ENCODE measurements at places on chromosomes 12 and 14. TPM values are rescaled to one million over a fixed set of nuclear protein-coding genes. Genes with fewer than 3 reads are reported as not detected.
A peak's percentile ranks its signal among the peaks of the same experiment; 100 is the strongest.

Gene RAB35
- total RNA-seq, result 9.9 TPM

Gene SIX4
- 1.8 TPM for total RNA-seq

Gene A2ML1
- total RNA-seq, result not detected

Gene TTC6
- total RNA-seq, result 22.8 TPM

Gene IL26
- not detected for total RNA-seq

Gene RHEBL1
- not detected for total RNA-seq

Gene FOXN4
- not detected for total RNA-seq

GRCh38 chr12:9735601-9736000 is 2.7 kb upstream of the CLECL1 start:
- H3K4me3 ChIP-seq, result no peak overlapping the region
- no peak overlapping the region for H3K27ac ChIP-seq
- no peaks in the 10 kb centered on the region for H3K4me1 ChIP-seq
- H3K27me3 ChIP-seq, result no peaks in the 10 kb centered on the region
- DNase-seq, result no peak
- H3K36me3 ChIP-seq, result no peaks in the 10 kb centered on the region

DNA sequence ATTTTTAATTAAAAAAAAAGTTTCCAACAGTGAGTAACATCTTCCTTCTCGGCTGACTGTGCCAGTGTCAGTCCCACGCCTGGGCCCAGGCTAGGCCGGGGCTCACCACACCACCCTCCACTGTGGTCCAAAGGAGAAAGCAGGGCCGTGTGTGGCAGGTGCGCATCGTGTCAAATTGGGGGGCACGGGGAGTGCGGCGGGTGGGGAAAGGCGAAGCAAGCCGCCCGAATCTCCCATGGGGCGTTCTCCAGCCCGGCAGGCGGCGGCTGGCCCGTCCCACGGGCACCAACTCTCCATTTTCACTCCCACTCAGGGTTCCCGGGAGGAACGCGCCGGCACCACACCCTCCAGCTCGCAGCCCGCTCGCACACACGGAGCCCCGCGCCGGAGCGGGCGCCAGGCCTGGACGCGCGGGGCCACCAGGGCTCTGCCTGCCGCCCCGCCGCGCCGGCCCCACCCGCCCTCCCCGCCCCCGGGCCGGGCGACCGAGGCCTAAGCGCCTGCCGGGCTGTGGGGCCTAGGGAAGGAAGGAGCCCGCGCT is 604 bp downstream of the EEA1 start:
- peak overlapping the region; percentile 77 for H3K4me3 ChIP-seq
- H3K27ac ChIP-seq, result peak overlapping the region; percentile 99
- no peaks in the 10 kb centered on the region for H3K27me3 ChIP-seq
- no peaks in the 10 kb centered on the region for H3K36me3 ChIP-seq
- no peak for DNase-seq

- H3K27ac ChIP-seq, result peak overlapping the region; percentile 81
- no peak overlapping the region for H3K4me3 ChIP-seq
- peaks cover 36% of the 10 kb centered on the region for H3K4me1 ChIP-seq
- H3K27me3 ChIP-seq, result no peaks in the 10 kb centered on the region
- no peaks in the 10 kb centered on the region for H3K36me3 ChIP-seq
Measured at GRCh38 chr14:65336191-65336591, 76.3 kb upstream of the FUT8 start.

DNA sequence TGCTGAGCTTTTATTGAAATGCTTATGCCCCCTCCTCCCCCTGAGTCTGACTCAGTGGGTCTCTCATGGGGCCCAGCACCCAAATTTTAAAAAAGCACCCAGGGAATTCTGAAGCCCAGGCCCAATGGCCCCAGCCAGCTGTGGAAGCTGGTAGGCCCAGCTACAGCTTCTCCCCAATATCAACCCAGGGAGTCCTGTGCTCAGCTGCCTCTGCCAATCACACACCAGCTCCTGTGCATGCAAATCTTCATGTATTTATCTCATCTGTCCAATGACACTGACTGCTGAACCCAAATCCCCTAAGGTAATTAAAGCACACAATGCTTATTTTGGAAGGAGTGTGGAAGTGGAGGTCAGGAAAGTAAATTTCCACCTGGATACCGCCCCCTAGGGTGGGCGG is 76.3 kb downstream of the CCDC88C start:
- no peak overlapping the region for H3K4me3 ChIP-seq
- H3K4me1 ChIP-seq, result no peaks in the 10 kb centered on the region
- H3K27me3 ChIP-seq, result no peaks in the 10 kb centered on the region
- DNase-seq, result no peak
- H3K36me3 ChIP-seq, result peaks cover 9% of the 10 kb centered on the region
- H3K27ac ChIP-seq, result no peak overlapping the region

DNA sequence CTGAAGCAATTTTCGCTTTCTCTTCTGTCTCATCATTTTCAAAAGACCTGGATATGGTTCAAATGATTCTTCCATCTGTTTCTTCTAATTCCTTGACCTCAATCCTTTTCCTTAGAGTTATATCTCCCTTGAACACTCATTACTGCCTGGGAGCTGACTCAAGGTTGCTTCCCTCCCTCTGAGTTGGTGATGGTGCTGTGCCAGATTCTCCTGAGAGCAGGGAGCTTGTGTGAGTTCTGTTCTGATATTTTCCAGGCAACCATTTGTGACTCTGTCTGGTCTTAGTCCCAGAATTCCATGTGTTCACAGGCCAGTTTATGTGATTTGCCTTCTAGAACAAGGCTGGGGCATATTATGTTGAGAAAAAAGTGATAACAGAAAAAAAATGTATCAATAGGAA is 505.1 kb upstream of the SYT1 start:
- H3K36me3 ChIP-seq, result no peaks in the 10 kb centered on the region
- no peaks in the 10 kb centered on the region for H3K27me3 ChIP-seq
- no peak overlapping the region for H3K4me3 ChIP-seq
- H3K27ac ChIP-seq, result no peak overlapping the region
- DNase-seq, result no peak

GRCh38 chr12:48787791-48788523 is 932 bp downstream of the ADCY6 start:
- peak overlapping the region; percentile 97 for H3K27ac ChIP-seq
- H3K4me3 ChIP-seq, result peak overlapping the region; percentile 90
- H3K4me1 ChIP-seq, result peaks cover 46% of the 10 kb centered on the region
- H3K27me3 ChIP-seq, result no peaks in the 10 kb centered on the region
- H3K36me3 ChIP-seq, result peaks cover 3% of the 10 kb centered on the region

GRCh38 chr12:56941299-56942017 is 7.2 kb upstream of the SDR9C7 start:
- H3K27ac ChIP-seq, result no peak overlapping the region
- no peak overlapping the region for H3K4me3 ChIP-seq
- no peaks in the 10 kb centered on the region for H3K4me1 ChIP-seq
- no peaks in the 10 kb centered on the region for H3K27me3 ChIP-seq

- peak overlapping the region; percentile 83 for H3K27ac ChIP-seq
- no peaks in the 10 kb centered on the region for H3K27me3 ChIP-seq
Measured at GRCh38 chr12:47903151-47903611, 1.6 kb downstream of the VDR start.

DNA sequence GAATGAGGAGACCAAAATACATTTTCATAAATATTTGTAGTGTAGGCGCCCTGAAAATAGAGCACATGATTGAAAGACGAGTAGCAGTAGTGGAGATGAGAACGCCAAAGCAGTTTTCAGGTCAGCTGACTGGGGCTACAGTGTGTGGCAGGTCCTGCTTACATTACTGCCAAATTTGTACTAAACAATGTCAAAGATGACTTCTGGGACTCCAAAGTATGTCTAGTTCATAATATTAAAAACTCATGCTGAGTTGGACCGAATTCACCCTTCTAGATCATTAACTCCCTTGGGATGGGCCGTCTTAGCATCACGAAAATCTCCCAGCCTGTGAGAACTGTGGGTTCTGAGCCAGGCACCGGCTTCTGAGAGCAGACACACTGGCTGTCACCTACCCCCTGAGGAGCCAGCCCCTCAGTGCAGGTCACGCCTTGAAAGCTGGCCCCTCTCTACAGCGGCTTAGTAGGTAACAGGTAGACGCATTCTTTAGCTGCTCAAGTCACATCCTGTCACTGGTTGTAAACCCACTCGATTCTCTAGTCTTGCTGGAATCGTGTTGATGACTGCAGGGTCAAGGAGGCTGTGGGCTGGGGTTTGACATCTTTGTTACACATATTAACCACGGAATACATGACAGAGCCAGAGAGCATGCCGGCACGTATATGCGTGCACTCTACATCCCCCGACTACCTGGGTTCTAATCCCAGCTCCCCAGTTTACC is 210.4 kb downstream of the ETV6 start:
- peaks cover 65% of the 10 kb centered on the region for H3K4me1 ChIP-seq
- no peaks in the 10 kb centered on the region for H3K27me3 ChIP-seq
- DNase-seq, result no peak
- no peak overlapping the region for H3K27ac ChIP-seq
- no peaks in the 10 kb centered on the region for H3K36me3 ChIP-seq

- H3K36me3 ChIP-seq, result no peaks in the 10 kb centered on the region
- H3K4me1 ChIP-seq, result peaks cover 22% of the 10 kb centered on the region
- H3K27me3 ChIP-seq, result no peaks in the 10 kb centered on the region
- no peak overlapping the region for H3K4me3 ChIP-seq
- DNase-seq, result peak; percentile 53
Measured at GRCh38 chr12:101823891-101824290, 6.9 kb downstream of the GNPTAB start.

DNA sequence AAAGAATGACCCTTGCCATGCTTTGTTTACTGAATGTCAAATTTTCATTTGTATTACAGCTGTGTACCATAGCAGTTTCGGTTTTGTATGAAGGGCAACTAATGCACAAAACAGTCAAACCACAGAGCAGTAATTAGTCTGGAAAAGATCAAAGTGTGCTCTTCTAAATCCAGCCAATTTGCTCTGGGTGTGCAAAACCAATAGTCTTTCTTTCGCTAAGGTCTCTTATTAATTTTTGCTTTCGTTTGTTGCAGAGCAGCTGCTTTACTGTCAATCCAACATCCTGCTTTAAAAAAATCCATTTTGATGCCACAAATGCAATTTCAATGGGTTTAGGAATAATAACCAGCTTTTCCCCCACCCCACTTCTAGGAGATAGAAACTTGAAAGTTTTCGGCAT is 114.2 kb downstream of the BRMS1L start:
- H3K36me3 ChIP-seq, result no peaks in the 10 kb centered on the region
- no peaks in the 10 kb centered on the region for H3K27me3 ChIP-seq
- no peak for DNase-seq
- H3K4me3 ChIP-seq, result no peak overlapping the region
- no peak overlapping the region for H3K27ac ChIP-seq
- no peaks in the 10 kb centered on the region for H3K4me1 ChIP-seq

GRCh38 chr12:51925346-51926063 is 18.2 kb downstream of the ACVRL1 start:
- H3K27ac ChIP-seq, result no peak overlapping the region
- H3K36me3 ChIP-seq, result no peaks in the 10 kb centered on the region
- H3K4me3 ChIP-seq, result no peak overlapping the region
- no peak for DNase-seq
- H3K4me1 ChIP-seq, result peaks cover 36% of the 10 kb centered on the region

DNA sequence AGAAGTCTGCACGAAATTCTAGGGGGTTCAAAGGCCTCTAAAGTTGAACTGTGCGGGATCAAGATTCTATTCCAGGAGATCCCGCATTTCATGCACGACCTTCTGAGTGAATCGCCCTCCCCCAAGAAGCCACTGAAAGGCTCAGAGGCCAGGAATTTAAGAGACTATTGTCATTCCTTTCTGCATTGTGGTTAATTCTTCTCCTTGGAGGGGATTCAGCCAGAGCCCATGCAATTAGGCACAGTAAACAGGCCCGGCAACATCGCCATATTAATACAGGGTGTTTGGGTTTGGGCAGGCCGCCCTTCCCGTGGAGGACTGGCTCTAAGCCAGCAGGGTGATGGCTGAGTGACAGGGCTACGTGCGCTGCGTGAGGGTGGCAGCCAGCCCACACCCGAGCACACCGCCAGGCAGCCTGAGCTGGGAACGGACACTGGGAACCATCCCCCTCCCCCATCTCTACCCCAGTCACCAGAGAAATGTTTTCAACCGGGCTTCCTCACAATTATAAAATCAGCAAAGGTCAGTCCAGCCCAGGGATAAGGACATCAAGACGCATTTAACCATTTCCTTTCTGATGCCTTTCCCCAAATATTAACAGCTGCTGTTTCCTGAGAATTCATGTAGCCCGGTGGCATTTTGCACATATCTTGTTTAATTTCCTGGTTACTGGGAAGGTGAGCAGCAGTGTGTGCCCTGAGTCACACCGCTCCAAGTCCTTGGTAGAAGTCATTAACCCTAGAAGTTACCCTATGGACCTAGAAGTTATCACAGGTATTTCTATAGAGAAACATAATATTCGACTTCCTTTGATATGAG is 12.5 kb downstream of the EGLN3 start:
- no peaks in the 10 kb centered on the region for H3K36me3 ChIP-seq
- H3K4me3 ChIP-seq, result peak overlapping the region; percentile 28
- H3K4me1 ChIP-seq, result peaks cover 37% of the 10 kb centered on the region
- H3K27ac ChIP-seq, result peak overlapping the region; percentile 65
- no peaks in the 10 kb centered on the region for H3K27me3 ChIP-seq
- peak; percentile 85 for DNase-seq

DNA sequence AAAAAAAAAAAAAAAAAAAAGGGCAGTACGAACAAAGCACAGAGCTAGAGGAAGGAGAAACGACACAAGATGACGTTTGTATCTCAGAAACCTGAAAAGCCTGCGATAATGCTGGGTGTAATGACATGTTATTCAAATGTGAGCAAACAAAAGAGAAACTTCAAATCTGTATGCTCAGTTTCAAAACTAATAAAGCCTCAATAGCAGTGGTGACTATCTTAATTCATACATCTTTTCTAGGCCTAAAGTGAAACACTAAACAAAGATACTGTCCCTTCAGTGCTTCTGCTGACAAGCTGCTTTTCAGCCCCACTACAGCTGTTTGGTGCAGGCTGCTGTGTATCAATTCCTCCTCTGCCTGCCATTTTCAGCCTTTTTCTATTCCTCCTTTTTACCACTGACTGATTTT is 15.8 kb downstream of the ITPR2 start:
- H3K4me3 ChIP-seq, result no peak overlapping the region
- H3K36me3 ChIP-seq, result no peaks in the 10 kb centered on the region
- no peak overlapping the region for H3K27ac ChIP-seq
- no peak for DNase-seq

DNA sequence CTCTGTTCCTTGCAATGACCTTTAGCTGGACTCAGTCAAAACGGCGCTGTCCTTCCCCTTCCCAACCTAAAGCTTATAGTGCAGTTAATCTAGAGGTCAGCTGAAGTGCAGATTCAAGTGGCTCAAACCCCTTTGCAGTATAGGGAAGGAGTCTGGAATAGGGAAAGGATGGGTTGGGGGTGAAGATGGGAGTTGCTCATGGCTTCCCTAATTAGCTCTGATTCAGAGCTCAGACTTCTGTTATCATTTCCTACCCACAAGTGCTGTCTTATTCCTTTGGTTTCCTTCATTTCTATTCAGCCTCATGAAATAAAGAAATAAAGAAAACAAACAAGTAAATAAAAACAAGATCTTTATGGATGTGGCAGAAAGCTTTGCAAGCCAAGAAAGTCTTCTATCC is 264.0 kb upstream of the HMGA2 start:
- no peaks in the 10 kb centered on the region for H3K36me3 ChIP-seq
- no peak overlapping the region for H3K4me3 ChIP-seq
- H3K27ac ChIP-seq, result no peak overlapping the region
- no peaks in the 10 kb centered on the region for H3K27me3 ChIP-seq
- H3K4me1 ChIP-seq, result peaks cover 9% of the 10 kb centered on the region

GRCh38 chr12:46386360-46386867 is 13.8 kb upstream of the SLC38A2 start:
- H3K4me1 ChIP-seq, result peaks cover 56% of the 10 kb centered on the region
- DNase-seq, result no peak
- H3K27me3 ChIP-seq, result no peaks in the 10 kb centered on the region
- H3K36me3 ChIP-seq, result no peaks in the 10 kb centered on the region
- H3K4me3 ChIP-seq, result no peak overlapping the region
- H3K27ac ChIP-seq, result peak overlapping the region; percentile 56

Data from stomach (tissue), 19 donors.